ENCODE measurements at places on chromosomes 16 and 17. TPM values are rescaled to one million over a fixed set of nuclear protein-coding genes. Genes with fewer than 3 reads are reported as not detected.

Gene CHST6
- total RNA-seq = 2.1 TPM

Gene CCL13
- 3.9 TPM for total RNA-seq

Gene NPIPA5
- 5.3 TPM for total RNA-seq

Gene TBX2
- total RNA-seq = 63.1 TPM

Gene PRSS21
- 0.23 TPM for total RNA-seq

Gene STRADA
- 25.8 TPM for total RNA-seq

Gene KDM6B
- 19.7 TPM for total RNA-seq

Gene ACSM2A
- not detected for total RNA-seq

Gene EME2
- 15.9 TPM for total RNA-seq

Gene CXCL16
- 4.5 TPM for total RNA-seq

Gene USP31
- 6.6 TPM for total RNA-seq
